ENCODE measurements at places on chromosomes 4 and X.

DNA sequence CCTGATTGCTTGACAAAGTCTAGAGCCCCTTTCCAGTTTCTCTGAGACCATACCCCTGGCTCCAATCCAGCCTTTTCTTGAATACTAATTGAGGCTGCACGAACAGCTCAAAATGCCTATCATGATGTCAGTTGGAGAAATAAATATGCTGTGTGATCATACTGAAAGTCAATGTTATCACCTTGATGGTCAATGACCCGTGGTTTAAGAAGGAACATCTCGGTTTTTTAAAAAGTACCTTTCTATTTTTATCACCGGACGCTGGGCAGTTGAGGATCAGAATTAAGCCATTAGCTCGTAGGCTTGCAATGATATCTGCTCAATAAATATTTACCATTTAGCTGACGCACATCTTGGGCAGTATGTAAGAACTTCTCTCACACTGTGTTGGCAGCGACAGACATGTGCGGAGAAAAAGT lies 852 bp upstream of the WDR44 start:
- DNase-seq = no peak

GRCh38 chrX:19836337-19836736 lies 51.1 kb downstream of the SH3KBP1 start:
- no peak for DNase-seq

DNA sequence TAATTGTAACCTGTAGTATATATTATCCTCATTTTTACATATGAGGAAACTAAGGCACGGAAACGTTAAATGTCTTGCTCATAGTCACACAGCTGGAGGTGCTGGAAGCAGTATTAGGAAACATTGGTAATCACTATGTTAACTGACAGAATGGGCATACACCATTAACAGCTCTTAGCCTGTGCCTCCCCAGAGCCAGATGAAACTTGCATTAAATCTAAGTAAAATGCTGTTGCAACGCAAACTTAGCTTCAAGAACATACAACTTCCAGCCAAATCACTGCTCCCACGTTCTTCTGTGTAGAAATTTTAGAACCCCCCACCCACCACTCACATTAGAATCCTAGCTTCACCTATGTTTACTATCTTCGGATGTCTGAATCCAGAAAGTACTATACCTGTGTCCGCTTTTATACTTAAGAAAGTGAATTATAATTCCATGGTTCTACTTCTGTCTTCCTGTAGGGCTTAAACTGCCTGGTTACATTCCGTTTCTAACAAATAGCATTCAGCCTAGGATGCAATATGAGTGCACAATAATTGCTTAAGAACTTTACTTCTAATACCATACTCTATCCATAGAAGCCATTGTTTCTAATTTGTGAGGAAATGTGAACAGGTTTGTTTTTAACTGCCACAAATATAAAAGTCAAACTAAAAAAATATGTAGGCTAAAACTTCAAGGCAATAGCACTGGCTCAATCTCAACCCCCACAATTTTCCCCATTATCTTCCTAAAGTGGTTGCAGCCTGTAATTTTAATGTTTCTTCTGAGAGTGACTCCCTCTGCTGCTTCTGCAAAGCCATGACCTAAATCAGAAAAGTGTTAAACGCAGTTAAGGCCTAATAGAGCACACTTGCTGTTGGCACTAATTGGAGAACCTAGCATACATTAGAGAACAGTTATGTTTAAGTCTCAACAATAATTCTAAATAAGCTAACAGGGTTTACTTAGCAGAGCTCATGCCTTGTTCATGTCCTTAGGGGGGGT lies 4.4 kb downstream of the UNC5C start:
- DNase-seq = no peak

DNA sequence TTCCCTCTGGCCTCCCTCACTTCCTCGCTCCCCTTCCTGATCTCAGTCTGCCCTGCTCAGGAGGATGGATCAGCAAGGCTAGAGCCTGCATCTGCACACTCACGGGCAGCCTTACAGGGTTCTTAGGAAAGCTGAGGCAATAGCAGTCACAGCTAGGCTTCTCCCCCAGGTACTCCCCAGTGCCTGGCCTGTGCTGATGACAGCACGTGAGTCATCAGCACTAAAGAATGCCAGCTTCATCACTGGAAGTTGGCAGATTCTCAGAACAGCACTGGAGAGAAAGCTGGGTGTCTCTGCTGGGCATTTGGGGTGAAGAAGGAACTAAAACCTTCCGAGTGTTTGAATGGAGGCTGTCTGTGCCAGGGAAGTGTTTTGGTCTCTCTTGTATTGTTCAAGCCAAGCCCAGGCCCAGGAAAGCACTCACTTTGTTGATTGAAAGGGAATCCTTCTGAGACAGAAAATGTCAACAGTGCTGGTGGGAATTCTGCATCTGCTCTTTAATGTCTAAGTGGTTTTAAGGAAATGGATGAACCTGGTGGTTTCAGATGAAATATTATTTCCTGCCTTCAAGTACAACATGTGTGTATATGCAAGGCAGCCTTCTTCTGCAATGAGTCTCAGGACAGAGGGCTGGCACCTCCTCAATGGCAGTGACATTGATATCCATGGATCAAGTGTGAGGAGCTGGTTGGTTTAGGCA lies 73.0 kb upstream of the SCOC start:
- DNase-seq = no peak

DNA sequence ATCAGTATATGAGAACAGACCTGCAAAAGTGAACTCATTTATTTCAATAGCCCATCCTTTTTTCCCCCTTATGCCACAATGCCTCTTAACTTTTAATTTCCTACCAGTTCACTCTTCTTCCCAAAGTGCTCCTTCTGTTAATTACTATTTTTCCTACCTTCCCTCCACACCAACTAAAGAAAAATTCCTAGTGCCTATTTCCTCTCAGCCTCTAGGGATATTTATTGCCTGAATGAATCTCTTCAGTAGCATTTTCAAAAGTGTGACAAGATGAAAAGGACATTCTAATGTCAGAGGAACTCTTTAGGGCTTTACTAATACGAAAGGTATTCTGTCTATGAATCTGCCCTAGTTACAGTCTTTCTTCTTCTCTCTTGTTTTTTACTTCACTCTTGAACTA lies 181.1 kb upstream of the SPRY1 start:
- DNase-seq = no peak

DNA sequence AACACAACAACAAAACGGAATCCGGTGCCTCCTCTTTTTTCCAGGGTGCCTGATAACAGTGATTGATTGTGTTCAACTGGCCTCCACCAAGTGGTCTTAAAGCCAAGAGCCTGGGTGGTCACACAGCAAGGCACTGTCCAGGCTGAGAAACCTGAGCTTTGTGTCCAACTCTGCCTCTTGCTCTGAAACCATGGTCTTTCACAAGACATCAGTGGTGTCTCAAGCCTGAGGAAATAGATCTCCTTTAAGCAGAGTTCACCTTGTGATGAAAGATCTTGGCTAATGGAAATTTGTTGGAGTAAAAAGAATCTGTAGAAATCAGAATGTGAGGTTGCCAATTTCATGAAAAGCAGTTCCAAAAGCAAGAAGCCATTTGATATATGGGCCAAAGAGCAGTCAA lies 47.3 kb upstream of the ACSL1 start:
- DNase-seq = no peak

GRCh38 chr4:98801259-98801725 lies 127.6 kb downstream of the EIF4E start:
- DNase-seq = no peak

DNA sequence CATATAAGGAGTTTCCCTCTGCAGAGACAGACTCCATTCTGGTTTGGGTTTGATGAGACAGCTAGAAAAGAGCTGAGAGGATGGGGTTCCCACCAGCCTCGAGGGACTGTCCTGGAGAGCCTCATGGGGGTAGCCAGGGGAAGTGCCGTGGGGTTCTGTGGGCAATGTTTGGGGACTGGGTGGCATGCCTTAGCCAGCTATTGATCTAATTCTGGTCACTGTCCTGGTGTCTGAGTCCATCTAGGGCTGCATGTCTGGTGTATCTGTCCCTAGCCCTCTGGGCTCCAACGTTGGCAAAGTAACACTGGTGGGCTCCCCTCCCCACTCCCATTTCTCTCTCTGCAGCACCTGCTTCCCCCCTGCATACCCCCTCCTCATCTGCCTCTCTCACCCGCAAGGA lies 135.4 kb downstream of the SMIM20 start:
- DNase-seq = no peak

GRCh38 chr4:66564901-66565651 lies 894.8 kb upstream of the EPHA5 start:
- no peak for DNase-seq

- DNase-seq = no peak
Observed at GRCh38 chrX:2451501-2452316, 49.1 kb downstream of the DHRSX start.

GRCh38 chrX:3379111-3379510 lies 32.7 kb upstream of the MXRA5 start:
- no peak for DNase-seq

DNA sequence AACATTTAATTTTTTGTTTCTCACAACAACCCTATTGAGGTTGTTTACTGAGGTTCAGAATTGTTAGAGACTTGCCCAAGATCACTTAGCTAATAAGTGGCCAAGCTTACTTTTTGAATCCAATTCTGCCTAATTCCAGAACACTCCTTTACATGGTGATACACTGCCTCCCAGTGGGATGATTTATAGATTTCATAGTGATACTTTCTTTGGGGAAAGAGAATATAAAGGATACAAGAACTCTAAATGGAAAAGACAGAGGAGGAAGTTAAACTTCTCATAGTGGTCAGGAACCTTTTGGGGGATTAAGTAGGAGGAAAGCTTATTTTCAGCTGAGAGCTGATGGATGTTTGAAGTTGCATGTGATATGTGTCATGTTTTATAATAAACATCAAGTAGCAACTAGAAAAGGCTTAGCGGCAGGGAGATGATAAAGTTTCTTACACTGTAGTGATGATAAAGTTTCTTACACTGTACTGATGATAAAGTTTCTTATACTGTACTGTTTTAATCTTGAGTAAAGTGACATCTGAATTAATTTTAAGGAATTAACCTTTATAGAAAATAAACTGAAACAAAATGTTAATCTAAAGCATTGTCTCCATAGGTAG lies 15.3 kb downstream of the STAG2 start:
- DNase-seq = no peak

DNA sequence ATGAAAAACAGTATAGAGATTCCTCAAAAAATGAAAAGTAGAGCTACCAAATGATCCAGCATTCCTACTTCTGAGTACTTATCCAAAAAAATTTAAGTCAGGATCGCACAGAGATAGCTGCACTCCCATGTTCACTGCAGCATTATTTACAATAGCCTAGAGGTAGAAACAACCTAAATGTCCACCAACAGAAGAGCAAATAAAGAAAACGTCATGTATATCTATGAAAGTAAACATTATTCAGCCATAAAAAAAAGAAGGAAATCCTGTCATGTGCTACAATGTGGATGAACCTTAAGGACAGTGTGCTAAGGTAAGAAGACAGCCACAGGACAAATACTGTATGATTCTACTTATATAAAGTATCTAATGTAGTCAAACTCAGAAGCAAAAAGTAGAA lies 12.4 kb downstream of the THOC2 start:
- DNase-seq = no peak

GRCh38 chr4:129092631-129093190 lies 628 bp downstream of the SCLT1 start:
- DNase-seq = no peak

DNA sequence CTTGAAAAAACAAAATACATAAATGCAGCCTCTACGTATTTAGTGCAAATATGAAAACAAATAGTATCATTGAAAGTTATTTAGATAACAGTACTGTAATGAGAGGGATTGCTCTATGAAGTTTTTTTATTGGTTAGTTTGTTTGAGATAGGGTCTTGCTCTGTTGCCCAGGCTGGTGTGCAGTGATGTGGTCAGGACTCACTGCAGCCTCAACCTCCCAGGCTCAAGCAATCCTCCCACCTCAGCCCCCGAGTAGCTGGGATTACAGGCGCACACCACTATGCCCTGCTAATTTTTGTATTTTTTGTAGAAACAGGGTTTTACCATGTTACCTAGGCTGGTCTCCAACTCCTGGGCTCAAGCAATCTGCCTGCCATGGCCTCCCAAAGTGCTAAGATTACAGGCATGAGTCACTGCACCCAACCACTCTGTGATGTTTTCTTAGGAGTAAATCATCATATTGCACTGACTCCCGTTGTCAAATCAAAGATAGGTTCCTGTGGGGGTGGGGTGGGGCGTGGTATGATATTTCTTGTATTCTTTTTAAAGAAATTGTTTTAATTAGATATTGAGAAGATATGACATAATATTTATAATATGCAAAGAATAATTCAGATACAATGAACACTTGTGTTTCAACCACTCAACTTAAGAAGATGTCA lies 75.8 kb downstream of the ATG4A start:
- DNase-seq = no peak

GRCh38 chr4:87985887-87986200 lies 10.3 kb downstream of the SPP1 start:
- no peak for DNase-seq

GRCh38 chrX:20471483-20471882 lies 204.8 kb upstream of the RPS6KA3 start:
- no peak for DNase-seq

- no peak for DNase-seq
Observed at GRCh38 chr4:154018659-154019058, 229.8 kb upstream of the SFRP2 start.

DNA sequence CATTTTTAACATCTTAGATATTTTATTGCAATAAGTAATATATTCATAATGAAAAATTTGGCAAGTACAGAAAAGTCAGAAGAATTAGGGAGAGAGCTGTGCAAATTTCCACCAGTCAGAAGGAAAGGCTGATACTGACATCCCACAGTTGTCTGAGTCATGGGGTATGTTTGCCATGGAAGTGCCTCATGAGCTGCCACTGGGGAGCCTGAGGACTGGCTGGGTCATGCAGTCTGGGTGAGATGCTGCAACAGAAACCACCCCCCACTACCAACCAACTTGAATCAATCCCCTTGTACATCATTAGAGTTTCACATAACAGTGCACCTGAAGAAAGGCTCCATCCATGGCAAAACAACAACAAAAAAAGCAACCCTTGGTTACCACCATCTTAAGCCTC lies 45.2 kb upstream of the ENPP6 start:
- no peak for DNase-seq

DNA sequence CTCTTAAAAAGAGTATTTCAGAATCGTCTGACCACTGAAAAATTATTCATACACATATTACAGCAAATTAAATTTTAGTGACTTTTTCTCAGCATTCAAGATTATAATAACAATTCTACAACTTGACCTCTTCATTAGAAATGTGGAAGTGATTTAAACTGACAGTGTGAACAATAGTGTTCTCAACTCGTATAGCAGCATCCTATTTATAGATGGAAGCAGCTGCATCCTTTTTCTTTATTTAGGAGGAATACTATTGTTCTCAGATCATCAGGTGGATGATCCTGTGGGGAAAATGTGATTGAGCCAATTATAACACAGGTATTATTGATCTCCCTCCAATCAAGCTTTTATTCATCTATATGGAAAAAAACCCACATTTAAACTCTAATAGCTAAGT lies 56.7 kb downstream of the RAPGEF2 start:
- no peak for DNase-seq

DNA sequence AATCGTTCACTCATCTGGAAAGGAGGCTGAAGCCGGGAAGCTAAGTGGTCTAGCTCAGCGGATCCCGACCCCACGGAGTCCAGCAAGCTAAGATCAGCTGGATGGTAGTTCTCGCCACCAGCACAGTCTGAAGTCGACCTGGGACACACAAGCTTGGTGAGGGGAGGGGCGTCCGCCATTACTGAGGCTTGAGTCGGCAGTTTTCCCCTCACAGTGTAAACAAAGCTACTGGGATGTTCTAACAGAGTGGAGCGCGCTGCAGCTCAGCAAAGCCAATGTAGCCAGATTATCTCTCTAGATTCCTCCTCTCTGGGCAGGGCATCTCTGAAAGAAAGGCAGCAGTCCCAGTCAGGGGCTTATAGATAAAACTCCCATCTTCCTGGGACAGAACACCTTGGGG lies 555.4 kb downstream of the BCOR start:
- no peak for DNase-seq

All from Right ventricle myocardium inferior (tissue), 1 donor.